Amniotic stem cell (primary cell): ENCODE measurements at places on chromosomes 11 and 22.

GRCh38 chr11:17221968-17222367 lies 14.2 kb upstream of the PIK3C2A start:
- no peak for DNase-seq

DNA sequence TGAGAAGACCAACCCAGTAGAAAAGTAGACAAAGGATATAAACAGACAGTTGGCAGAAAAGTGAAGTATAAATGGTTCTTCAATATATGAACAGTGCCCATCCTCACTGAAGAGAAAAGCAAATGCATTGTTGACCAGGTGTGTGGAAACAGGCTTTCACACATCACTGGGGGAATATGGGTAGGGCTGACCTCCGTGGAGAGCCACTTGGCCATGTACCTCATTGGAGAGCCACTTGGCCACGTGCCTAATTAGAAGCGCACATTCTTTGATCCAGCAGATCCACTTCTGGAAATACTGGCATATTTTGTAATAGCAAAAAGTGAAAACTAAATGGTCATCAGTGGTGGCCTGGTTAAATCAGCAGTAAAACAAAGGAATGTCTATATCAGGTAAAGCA lies 43.2 kb downstream of the PPP6R3 start:
- no peak for DNase-seq

DNA sequence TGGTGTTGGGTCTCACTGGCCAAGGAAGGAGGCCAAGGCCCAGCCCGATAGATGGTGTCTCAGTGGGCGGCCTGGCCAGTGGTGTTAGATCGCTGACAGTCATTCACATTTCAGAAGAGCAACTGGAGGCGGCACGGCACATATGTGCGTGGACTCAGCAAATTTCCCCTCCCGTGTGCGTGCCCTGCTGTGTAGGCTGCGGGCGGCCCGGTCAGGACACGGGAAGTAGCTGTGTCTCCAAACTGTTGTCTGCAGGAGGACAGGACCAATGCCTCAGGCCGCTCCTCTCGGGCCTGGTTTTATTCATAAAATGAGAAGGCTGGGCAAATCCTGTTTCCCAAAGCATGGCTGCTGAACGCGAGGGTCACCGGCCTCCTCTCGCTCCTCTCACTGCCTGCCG lies 711.7 kb downstream of the BRD1 start:
- DNase-seq: no peak

- no peak for DNase-seq
These were observed 10.5 kb downstream of the RBM14 start for GRCh38 chr11:66626926-66627325.

DNA sequence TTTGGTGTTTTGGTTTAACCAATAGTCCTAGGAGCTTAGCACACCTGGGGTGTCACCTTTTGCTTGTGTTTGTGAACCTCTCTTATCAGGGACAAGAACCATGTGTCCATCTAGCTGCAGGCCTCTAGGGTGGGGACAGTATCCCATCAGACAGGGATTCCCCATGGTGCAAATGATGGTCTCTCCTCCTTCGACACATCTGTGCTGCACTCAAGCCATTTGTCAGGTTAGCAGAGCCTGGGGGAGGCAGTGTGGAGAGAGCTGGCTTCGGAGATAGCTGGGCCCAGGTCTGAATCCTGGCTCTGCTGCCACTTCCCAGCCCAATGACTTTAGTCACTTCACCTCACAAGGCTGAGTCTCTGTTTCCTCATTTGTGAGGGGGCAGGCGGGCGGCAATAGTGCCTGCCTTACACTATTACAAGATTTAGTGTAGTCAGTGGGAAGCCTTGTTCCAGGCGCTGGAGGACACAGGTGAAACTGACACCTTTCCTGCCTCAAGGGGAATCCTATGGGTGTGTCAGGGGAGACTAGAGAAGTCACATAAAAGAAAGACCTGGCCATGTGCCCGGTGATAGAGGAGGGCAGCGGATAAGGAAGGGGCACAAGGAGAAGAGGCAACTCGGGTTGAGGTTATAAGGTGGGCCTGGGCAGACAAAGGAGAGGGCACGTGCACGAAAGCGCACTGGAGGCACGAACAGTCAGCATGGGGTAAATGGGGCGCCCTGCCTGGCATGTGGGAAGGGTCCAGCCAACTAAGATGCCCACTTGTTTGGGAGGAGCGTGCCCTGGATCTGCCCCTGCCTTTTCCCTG lies 12.6 kb downstream of the KLHL35 start:
- DNase-seq: no peak

- DNase-seq: no peak
These were observed 21.6 kb upstream of the RIC3 start for GRCh38 chr11:8190431-8190830.

GRCh38 chr22:37762389-37762836 lies 45.3 kb upstream of the GCAT start:
- DNase-seq: no peak

DNA sequence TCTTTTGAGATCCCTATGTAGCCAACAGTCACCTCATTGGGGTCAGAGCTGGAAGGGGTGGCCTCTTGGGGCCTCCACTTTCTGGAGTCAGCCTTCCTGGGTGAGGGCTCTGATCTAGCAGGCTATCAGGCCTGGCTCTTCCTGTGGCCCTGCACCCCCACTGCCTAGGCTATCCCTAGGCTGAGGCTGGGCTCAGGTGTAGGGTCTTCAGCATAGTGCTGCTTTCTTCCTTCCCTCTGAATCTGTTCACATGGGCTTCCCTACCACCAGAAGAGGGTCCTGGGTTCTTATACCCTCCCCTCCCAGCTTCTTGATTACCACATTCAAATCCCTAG lies 456 bp upstream of the SPI1 start:
- no peak for DNase-seq

DNA sequence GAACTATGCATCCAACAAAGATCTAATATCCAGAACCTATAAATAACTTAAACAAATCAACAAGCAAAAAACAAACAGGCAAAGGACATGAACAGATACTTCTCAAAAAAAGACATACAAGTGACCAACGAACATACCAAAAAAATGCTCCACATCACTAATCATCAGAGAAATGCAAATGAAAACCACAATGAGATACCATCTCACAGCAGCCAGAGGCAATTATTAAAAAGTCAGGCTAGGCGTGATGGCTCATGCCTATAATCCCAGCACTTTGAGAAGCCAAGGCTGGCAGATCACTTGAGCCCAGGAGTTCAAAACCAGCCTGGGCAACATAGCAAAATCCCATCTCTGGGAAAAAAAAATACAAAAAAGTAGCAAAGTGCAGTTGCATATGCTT lies 10.7 kb downstream of the SAA4 start:
- no peak for DNase-seq

DNA sequence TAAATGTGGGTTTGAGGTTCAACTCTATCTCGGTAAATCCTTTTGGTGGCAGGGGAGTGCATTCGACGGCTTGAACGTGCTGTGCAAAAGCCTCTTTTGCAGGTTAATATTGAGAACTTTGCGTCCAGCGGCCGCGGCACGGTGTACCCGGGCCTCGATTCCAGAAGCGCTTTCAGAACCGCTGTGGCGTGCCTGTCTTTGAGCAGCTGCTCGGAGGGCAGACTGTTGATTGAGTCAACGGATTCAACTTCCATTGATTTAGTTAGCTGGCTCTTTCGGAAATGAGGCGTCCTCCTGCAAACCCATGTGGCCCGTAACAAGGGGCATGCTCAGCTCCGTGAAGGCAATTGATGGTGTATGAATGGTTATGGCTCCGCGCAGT lies 1247.8 kb downstream of the BRD1 start:
- DNase-seq: no peak

DNA sequence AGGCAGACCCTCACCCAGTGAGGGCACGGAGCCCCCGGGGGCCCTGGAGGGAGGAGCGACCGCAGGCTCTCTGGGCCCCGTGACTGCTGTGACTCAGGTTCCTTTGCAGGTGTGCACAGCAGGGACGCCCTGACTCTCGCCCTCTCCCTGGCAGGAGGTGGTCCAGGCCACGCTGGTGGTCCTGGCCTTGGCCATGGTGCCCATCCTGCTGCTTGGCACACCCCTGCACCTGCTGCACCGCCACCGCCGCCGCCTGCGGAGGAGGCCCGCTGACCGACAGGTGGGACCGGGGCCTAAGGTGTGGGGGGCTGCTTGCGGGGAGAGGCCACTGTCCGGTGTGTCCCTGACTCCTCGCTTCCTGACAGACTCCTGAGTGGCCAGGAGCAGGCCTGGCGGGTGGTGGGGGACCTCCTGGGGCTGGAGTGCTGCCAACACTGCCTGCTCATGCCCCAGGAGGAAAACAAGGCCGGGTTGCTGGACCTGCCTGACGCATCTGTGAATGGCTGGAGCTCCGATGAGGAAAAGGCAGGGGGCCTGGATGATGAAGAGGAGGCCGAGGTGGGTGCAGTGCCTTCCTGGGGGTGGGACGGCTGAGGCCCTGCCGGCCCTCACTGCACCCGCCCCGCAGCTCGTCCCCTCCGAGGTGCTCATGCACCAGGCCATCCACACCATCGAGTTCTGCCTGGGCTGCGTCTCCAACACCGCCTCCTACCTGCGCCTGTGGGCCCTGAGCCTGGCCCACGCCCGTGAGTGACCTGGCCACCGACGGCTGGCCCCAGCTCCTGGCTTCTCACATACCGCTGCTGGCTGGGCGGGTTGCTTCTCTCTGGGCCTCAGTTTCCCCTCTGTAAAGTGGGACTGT lies 10.9 kb downstream of the TCIRG1 start:
- no peak for DNase-seq

DNA sequence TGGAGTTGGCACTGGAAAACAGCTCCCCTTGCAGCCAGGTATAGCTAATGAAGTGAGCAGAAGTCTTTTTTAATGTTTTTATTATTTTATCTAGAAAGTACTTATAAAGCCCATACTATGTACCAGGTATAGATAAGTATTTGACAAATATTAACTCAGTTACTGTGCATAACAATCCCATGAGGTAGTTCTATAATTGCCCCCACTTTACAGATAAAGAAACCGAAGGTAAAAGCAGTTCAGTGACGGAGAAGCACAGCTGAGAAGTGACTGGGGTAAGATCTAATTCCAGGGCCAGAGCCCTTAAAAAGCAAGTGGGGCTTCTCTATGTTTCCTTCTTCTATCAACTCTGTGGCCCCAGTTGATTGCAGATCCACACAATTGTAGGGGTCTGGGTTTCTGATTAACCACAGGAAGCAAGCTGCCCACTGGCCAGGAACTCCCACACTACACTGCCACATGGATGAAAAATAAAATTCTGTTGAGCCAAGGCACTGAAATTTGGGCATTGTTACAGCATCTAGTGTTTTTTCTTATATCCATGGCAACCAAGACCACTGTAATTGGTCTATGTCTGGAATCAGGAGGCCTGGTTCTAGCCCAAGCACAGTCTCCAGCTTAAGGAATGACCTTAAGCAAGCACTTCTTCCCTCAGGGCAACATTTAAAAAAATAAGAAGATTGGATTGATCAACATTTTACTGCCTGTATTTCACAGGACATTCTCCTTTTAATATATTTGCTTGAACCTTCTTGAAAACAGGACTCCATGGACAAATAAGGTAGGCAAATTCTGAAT lies 55.3 kb upstream of the TEAD1 start:
- no peak for DNase-seq

- DNase-seq: no peak
These were observed 34.8 kb downstream of the MB start for GRCh38 chr22:35582218-35582860.

DNA sequence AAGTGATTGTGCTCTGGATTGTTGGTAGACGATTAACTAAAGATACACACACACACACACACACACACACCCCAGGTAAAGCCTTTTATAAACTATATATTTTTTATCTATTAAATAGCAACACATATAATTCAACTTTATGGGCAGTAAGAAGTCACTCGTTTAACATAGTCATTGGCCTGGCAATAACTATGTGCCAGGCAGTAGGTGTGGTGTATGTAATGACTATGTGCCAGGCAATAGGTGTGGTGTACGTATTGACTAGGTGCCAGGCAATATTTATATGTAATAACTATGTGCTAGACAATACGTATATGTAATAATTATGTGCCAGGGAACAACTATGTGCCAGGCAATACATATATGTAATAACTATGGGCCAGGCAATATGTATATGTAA lies 40.0 kb upstream of the TENM4 start:
- no peak for DNase-seq

- DNase-seq: no peak
These were observed 74.4 kb downstream of the NCAPD3 start for GRCh38 chr11:134149371-134149770.
